ENCODE measurements at places on chromosomes 16 and 17. TPM values are rescaled to one million over a fixed set of nuclear protein-coding genes. Genes with fewer than 3 reads are reported as not detected.

DNA sequence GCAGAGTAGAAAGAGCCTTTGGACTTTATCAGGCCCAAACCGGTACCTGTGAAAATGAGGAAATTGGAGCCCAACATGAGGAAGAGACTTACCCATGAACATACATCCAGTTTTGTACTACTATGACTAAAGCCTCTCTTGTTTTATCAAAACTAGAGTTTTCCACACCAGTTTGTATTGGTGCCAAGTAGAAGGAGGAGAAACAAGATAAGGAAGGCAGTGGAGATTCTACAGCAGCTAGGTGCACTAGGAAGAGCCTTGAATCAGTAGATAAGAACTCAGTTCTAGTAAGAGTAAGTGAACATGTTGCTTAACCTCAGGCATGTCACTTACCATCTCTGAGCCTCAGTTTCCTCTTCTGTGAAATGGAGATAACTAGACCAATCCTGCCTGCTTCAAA is 13.7 kb upstream of the TMEM132E start:
- DNase-seq: no peak

DNA sequence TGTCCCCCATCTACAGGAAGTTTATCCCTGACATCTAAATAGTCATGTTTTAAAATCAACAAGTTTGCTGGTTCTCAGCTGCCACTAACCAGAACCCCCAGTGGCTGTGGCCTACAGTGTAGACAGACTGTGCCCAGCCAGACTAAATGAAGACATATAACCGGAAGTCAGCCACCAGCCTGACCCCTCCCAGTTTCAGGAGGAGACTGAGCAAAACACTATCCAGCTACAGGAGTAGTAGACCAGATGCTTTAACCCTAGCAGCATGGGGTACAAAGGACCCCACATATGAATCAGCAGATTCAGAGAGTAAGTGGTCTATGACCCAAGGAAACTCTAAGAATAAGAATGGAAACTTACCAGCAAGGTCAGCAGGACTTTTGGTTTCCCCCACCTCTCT is 83.4 kb downstream of the HIC1 start:
- DNase-seq: peak; percentile 79

GRCh38 chr17:63071797-63072196 is 105.8 kb downstream of the TANC2 start:
- DNase-seq: no peak

- peak; percentile 28 for DNase-seq
Observed at GRCh38 chr17:44830359-44831288, 537 bp upstream of the GJC1 start.

DNA sequence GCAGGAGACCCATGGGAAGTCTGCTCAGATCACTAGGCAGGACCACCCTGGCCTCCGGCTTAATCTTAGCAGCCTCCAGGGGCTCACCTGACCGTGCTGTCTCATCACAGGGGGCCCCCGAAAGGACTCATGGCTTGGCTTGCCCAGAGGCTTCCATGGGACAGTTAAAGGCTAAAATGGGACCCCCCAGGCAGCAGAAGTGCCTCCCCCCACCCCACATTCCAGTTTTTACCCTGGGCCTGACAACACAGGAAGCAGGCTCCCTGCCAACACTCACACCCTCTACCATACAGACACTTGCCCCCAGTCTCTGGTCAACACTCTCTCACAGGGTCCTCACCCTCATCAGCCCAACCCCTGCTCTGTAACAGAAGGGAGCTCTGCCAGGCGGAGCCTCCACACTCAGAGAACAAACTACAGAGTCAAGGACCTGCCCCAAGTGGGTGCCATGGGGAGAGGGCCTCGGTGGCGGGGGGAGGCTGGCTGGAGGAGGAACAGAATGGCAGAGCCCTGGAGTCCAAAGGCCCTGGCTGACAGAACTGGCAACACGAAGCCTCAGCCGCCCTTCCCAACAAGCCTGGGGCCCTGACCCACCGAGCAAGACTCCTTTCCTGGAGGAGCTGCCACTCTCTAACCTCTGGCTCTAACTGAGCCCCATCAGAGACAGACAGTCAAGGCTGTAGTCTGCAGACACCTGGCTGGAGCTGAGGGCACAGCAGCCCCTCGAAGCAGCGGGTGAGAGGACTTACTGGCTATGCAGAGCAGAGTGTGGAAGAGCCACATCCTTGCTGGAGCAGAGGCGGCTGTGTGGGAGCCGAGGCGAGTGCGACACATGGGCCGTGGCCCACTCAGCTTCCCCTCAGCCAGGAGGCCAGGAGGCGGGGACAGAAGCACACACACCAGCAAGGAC is at the start of gene ITGAE:
ITGAE (minus strand) TSS at position 827 of the 910 bp plus-strand sequence; CDS start at position 783, 44 bp downstream.
- DNase-seq: no peak

GRCh38 chr16:30524575-30525568 is 1.5 kb downstream of the ZNF768 start:
- DNase-seq: no peak

DNA sequence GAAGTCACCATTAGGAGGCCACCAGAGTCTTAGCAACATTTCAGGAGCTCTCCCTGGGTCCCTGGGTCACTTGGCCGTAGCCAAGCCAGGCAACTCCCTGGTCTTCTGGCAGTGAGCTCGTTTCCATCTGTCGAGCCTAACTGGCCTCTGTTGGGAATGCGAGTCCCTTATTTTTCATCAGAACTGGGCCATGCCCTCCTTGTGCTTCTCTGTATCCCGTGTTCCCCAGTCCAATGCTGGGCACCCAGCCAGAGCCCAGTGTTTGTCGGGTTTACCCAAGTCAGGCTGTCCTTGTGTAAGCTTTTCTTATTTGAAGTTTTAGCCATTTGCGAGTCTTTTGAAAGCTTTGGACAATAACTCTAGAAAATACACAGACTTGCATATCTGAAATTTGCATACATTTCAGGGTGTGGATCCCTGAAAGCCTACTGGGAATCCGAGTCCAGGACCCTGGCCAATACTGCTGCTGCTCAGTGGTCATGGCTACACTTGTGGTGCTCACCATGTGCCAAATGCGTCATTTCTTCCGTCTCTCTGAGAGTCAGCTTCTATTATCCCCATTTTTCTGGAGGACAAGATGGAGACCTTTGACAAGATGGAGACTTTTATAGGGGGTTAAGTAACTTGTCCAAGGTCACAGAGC is 81.6 kb upstream of the LGALS9 start:
- no peak for DNase-seq

DNA sequence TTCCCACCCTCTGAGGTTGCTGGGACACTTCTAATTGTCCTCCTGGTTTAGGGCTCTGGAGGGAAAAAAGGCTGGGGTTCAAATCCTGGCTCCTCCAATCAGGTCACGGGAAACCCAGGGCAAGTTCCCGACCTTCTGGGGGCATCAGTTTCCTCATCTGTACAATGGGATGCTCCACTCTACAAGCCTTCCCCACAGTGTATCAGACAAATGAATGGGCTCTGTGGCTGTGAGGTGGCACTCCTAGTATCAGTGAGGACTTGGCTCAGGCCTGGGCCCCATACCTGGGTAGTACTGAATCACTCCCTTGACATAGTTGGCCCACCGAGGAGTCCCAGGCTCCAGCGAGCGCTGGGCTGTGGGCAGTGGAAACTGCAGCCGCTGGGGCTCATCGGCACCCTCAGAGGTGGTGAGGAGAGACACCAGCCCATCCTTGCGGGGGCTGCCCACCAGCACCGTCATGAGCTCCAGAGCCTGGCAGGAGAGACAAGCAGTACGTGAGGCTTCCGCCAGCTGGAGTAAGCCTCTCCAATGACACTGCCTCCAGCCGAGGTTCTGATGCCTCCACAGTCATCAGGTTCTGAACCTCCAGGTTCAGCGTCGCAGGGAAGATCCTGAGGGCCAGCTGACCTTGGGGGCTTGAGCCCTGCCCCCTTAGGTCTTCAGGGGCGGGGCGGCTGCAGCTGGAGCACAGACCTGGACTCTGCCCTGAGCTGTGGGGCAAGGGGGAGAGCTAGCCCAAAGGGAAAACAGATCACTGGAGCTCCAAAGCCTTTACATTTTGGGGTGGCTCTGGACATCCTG is 1.2 kb downstream of the GALK1 start:
- DNase-seq: no peak

- no peak for DNase-seq
Observed at GRCh38 chr17:62793919-62794665, 14.0 kb downstream of the MARCHF10 start.

- peak; percentile 27 for DNase-seq
Observed at GRCh38 chr16:25005445-25006306, 9.5 kb downstream of the ARHGAP17 start.

GRCh38 chr17:75587675-75588595 is at the start of gene MYO15B:
Gene MYO15B (plus strand): TSS chr17:75587800. CDS start chr17:75588058, 258 bp downstream.
- no peak for DNase-seq

GRCh38 chr17:57043276-57043675 is 41.8 kb upstream of the AKAP1 start:
- DNase-seq: no peak

- no peak for DNase-seq
Observed at GRCh38 chr16:11160676-11161115, 95.3 kb downstream of the SOCS1 start.

DNA sequence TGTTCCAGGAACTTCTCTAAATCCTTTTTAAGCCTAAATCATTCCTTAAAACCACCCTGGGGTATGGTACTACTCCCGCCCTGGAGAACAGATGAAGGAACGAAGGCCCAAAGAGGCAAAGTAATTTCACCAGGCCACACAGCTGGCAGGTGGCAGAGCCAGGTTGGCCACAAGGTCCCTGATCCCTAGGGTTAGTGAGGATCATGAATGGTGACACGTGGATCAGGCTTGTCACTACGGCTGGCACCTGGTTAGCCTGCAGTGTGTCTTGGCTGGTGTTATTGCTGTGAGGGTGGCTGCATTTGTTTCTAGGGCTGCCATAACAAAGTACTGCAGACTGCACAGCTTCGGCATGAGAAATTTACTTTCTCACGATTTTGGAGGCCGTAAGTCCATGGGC is 26.0 kb upstream of the ZNF423 start:
- no peak for DNase-seq

GRCh38 chr17:27540318-27541101 is 84.3 kb downstream of the KSR1 start:
- peak; percentile 97 for DNase-seq

DNA sequence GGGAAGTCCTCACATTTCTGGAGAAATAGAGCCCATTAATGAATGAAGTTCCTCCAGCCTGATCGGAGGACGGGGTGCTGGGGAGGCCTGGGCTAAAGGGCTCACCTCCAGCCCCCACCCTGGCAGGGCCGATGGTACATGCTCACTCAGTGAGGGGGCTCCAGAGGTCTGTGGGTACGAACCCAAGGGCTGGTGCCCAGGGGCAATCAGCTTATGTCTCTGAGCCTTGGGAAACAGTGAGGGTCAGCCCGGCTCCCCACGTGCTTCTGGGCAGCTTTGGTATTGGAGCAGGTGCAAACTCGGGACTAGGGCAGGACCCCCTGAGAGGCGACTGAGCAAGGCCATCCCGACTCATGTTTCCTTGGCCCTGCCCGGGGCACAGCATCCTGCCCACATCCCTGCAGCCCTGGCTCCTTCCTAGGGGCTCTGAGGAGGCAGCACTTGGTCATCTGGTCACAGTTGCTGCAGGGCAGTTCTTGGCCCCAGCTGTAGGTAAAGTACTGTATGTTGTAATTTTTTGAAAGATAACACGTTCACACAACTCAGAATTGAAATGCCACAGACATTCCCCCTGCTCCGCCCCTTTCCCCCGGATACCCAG is 969 bp upstream of the CETP start:
- peak; percentile 39 for DNase-seq

DNA sequence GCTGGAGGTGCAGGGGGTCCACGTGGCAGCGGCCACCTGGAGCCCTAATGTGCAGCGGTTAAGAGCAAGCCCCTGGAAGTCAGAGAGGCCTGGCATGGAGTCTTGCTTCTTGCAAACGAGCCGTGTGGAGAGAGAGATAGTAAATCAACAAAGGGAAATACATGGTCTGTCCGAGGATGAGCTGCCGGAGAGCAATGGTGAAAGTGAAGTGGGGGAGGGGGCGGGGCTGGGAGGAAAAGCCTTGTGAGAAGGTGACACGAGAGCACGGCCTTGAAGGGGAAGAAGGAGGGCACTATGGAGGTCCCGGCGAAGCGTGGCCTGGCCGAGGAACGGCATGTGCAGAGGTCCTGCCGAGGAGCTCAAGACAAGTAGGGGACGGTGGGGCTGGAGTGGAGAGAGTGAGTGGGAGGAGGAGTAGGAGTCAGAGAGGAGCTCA is 6.0 kb upstream of the SERPINF1 start:
- no peak for DNase-seq

- DNase-seq: no peak
Observed at GRCh38 chr17:41127371-41127770, 3.4 kb upstream of the KRTAP4-12 start.

GRCh38 chr16:17321824-17322223 is 148.9 kb downstream of the XYLT1 start:
- DNase-seq: no peak

GRCh38 chr17:43068570-43069367 is 43.7 kb downstream of the RND2 start:
- DNase-seq: peak; percentile 2

DNA sequence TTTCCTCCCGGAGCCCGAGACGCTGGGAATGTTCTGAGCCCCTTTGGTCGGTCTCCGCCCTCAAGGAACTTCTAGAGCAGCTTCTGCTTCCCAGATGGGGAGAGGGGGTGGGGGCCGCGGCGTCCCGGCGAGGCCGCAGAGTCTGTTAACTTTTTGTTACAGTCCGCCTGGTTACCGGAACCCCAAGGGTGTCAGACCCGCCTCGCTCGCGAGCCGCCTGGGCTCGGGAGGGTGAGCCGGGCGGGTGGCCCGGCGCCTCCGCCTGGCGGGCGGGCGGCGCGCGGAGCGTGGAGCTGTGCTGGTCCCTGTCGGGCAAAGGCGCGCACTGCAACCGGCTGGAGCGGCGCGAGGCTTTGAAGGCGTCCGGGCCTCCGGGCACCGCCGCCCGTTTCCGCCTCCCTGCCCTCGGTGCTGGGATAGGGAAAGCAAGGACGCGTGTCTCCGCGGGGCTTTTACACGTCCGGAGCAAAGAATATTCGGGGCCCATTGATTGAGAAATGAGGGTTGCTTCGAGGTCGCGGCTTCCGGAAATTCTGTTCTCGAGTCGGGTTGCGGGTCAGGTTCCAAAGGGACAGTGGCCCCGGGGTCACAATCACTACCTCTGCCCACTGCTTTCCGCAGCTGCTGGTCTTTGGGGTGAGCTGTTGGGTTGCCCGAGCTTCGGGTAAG is 1.7 kb downstream of the HS3ST3B1 start:
- peak; percentile 83 for DNase-seq

- DNase-seq: no peak
Observed at GRCh38 chr17:20243524-20243923, 223.8 kb downstream of the LGALS9B start.

DNA sequence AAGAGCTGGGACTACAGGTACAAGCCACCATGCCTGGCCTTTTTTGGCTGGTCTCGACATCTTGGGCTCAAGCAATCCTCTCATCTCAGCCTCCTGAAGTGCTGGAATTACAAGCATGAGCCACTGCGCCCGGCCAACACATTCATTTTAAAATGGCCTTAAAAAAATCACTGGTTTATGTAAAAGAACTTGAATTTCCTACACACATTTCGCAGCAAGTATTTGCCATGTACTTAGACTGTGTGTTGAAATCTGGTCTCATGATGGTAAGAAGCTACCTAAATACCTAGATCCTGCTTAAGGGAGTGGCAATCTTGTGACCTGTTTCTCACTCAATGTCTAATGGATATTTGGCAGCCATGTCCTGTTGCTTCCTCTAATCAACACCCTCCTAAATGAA is 8.5 kb upstream of the CYTH1 start:
- DNase-seq: no peak

The OR2C1 gene
- total RNA-seq: not detected

The ADGRG1 gene
- total RNA-seq: 20.6 TPM

The GLP2R gene
- total RNA-seq: 2.5 TPM

The DHRS7B gene
- 36.4 TPM for total RNA-seq

The HOXB1 gene
- total RNA-seq: not detected

The AANAT gene
- total RNA-seq: not detected

The VMO1 gene
- 0.34 TPM for total RNA-seq
